ENCODE measurements at places on chromosomes 11 and 22. TPM values are rescaled to one million over a fixed set of nuclear protein-coding genes. Genes with fewer than 3 reads are reported as not detected.

DNA sequence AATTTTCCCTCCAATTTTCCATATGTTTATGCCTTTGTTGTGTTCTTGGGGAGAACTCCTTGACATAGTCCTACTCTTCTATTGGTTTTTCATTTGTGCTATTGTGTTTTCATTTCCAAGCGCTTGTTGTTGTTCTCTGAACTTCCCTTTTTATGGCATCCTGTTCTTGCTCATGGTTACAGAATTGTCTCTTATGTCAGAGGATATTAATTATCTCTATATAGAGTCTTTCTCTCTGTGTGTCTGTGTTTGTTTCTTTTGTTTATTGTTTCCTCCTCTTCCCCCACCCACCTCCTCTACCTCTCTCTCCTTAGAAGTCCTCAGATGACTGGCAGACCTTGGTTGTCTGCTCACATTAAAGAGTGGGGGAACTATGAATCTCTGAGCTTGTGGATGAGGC, 69.9 kb downstream of the HORMAD2 start:
- DNase-seq, result no peak

DNA sequence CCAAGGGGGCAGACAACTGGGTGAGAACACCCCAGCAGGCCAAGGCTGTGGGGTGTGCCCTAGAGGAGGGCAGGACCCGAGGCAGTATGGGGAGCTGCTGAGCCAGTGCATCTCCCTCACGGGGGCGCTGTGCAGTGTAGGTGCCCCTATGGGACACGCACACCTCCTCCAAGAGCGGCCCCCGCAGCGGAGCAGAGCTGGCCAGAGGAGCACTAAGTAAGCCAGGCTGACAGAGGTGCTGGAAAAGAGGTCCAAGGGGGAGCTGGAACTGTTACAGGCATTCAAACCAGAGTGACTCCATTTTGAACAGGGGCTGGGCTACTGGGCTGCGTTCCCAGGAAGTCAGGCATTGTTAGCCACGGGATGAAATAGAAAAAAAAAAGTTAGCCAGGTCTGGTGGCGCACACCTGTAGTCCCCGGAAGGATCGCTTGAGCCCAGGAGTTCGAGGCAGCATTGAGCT, 41.8 kb downstream of the TST start:
- DNase-seq, result peak; percentile 73

The NPAS4 gene
- 0.27 TPM for polyA plus RNA-seq

- no peak for DNase-seq
Observed at GRCh38 chr22:44364751-44365130, 52.0 kb upstream of the SHISAL1 start.

DNA sequence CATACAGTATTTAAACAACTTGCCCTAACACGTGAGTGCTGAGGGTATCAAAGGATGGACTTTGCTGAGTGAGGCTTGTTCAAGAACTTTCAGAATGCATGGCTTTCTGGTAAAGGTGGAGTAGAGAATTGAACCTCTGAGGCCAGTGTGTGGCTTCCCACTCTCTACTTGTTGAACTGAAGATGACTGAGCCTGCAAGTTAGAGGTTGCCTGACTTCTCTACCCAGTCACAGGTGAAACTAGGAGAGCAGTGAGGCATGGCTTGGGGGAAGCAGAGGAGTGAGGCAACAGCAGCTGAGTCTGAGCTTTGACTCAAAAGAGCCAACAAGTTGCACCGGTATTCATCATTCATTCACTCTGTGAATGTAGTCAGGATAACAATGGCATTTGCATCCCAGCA, 256.4 kb upstream of the SESN3 start:
- DNase-seq, result no peak

DNA sequence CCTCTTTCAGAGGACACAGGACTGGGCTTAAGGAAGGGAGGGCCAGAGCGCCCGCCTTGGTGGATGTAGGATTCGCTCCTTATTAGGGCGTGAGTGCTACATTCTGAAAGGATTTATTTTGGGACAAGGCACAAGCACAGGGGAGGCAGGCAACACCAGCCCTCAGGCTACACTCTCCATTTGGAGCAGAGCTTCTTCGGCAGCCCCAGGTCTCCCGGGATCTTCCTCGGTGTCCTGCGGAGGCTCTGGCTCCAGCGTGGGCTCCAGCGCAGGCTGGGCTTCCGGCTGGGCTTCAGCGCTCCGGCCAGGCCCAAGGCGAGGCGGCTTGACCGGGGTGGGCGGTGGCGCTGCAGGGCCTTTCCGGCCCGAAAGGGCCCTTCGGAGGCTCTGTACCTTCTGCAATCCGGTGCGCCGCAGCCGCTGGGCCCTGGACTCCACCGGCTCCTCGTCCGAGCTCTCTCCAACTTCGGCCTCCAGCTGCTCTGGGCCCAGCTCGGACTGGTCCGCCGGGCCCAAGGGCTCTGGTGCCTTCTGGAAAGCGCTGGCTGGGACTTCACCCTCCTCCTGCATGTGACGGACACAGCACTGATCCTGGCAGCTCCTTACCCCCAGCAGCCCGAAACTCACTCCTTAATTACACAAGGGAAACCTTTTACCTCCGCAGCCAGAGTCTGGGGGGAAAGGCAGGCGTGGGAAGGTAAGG, 1.1 kb downstream of the CAVIN3 start:
- peak; percentile 53 for DNase-seq

DNA sequence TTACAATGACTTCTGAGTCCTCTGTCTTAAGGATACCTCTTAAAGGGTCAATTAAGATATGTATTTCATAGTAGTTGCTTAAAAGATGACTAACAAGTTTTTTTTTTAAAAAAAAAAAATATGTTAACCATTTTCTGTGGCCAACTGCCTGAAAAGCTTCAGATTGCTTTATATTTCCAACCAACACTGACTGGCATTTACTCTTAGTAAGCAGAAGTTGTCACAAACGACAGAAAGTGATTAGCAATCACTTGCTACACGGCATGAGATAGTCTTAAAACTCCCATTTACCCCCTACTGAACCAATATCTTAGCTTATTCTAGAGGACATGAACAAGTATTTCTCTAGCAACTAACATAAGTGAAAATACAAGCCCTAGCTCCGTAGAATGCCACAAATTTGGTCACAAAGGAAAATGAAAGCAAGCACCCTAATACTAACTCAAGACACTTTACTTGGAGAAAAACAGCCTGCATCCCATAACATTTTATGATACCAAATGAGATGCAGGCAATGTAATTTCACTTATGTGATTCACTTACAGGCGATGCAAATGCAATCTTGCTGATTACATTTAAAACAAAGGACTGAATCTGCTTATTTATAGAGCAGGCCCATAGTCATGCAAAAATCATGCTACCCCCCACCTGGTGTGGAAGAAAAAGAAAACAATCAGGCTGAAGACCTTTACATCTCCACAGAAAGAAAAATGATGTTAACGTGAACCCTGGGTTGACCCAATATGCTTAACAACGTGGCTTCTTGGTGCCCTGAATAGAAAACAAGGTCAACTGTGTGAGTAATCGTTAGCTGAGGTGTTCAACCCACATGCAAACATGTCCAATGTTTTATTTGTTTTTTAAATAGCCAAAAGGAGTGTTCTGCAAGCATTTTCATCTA, 25.7 kb downstream of the MPPED2 start:
- DNase-seq, result no peak

DNA sequence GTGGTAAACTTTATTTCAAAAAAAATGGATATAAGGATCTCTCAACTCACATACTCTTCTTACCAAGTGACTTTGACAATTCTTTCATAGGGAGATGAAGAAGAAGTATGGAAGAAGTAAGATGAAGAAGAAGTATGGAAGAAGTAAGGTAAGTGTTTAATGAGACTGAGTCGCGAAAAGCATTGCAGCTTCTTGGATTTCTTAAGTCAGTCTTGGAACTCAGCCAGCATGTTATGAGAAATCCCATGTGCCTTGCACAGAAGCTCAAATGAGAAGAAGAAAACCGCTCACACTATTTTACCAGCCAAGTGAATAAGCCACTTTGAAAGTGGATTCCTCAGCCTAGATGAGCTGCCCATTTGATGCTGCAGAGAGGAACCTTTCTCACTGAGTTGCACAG, 332.0 kb upstream of the CCDC179 start:
- DNase-seq, result no peak

The TECTA gene
- polyA plus RNA-seq, result 2.3 TPM

GRCh38 chr22:34913826-34914225, 152.1 kb upstream of the ISX start:
- no peak for DNase-seq

The PGR gene
- polyA plus RNA-seq, result 4.8 TPM

DNA sequence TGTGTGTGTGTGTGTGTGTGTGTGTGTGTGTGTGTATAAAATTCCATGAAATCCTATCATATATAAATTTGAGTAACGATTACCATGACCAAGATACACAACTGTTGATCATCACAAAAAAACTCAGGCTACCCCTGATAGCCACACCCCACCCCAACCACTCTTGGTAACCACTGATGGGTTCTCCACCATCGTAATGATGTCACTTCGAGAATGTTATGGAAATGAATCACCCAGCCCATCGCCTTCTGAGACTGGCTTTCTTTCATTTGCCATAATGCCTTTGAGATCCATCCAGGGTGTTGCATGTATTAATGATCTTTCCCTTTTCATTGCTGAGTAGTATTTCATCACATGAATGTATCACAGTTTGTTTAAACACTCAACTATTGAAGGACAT, 496.0 kb downstream of the MIAT start:
- DNase-seq, result no peak

The POU2AF2 gene
- polyA plus RNA-seq, result 0.13 TPM

GRCh38 chr11:68932358-68932757, 28.7 kb downstream of the IGHMBP2 start:
- no peak for DNase-seq

- DNase-seq, result no peak
Observed at GRCh38 chr11:109726061-109726460, 304.1 kb downstream of the C11orf87 start.

The SYVN1 gene
- polyA plus RNA-seq, result 48.4 TPM

The LRRC55 gene
- polyA plus RNA-seq, result 2.9 TPM

DNA sequence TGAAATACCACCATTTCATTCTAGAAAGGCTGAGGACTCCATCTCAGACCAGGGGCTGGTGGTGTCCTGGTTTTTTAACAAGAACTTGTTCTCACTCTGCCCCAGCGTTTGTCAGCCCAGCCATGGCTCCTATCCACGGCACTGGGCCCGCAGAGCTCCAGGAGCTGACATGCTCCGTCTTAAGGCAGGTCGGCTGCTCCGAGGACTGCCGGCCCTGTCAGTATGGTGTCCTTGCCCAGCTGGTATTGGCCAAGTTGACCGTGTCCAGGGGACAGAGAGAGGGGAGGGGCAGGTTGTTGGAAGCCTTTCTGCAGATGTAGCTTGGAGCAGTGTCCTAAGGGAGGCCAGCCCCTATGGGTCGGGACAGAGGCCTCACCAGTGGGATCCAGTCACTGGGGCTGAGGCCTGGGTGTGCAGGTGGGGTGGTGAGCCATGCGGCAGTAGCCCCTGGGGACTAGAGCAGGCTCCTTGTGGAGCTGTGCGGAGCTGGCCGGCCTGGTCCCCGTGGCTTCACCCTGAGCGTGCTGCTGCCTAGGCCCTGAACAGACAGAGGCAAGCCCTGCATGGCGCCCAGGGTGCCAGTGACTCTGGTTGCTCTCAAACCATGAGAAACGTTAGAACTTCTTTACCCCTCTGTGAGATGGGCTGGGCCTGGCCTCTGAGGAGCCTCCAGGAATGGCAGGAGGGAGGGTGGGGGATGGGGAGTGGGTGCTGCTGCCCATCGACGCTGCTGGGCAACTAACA, 39.9 kb upstream of the KCNQ1OT1 start:
- no peak for DNase-seq

- DNase-seq, result no peak
Observed at GRCh38 chr11:113119074-113119473, 157.9 kb downstream of the NCAM1 start.

The MS4A6E gene
- polyA plus RNA-seq, result not detected

DNA sequence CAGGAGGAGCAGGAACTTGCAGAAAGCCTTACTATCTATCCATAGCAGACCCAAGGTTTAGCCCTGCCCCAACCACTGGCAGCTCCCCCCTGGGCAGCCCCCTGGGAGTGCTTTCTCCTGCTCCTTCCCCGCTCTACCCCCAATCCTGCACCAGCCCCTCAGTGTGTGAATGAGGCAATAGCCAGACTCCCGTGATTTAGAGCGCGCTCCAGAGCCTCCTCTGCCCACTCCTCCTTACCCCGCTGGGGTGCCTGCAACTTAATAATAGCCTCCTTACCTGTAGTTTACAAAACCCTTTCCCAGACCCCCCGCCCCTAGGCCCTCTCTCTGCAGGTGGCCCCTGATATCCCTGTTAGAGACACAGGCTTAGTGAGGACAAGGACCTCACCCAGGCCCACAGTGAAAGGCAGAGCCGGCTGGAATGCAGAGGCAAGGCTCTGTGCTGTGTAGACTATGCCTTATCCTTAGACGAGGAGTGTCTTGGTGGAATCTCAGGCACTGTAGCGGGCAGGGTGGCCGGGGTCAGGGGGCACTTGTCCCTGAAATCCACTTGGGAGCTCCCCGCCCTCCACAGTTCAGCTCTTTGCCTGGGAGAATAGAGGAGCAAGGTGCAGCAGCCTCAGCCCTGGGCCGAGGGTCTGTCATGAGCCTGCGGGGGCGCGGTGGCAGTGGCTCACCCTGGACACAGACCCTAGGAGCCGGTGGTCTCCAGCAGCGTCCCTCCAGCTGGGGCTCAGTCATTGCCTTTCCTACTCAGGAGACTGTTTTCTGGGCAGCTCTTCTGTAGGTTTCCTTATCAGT, 4.3 kb upstream of the CARNS1 start:
- no peak for DNase-seq

The PRRG4 gene
- polyA plus RNA-seq, result 1.3 TPM

DNA sequence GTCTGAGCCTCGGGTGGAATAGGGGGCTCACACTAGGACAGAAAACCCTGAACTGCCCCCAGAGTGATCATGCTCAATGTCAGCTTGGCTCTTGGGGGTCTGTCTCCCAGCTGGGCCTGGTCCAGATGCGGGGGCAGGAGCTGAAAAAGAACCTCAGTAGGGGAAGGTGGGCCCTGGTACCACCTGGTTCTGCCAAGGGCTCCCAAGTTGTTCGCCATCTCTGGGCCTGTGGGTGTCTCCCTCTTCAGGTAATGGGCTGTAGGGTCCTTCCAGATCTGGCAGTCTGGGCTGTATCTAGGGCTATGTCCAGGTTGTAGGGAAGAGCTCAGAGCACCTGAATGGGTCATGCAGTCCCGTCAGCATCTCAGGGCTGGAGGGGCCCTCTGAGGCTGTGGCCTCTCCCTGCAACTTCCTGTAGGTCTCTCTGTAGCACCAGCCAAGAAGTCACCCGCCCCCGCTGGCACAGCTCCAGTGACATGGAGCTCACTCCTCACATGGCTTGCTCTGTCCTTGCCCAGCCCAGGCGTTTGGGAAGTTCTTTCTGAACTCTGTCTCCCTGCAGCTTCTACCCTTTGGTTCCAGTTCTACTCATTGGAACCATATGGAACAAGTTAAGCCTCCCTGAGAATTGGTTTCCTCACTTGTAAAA, 33.0 kb upstream of the SOX10 start:
- DNase-seq, result peak; percentile 86

GRCh38 chr11:66875378-66875777, 18.5 kb downstream of the LRFN4 start:
- DNase-seq, result no peak

The OR5A1 gene
- polyA plus RNA-seq, result 0.04 TPM

Measured in left lung (tissue), 14 donors.